ENCODE measurements at places on chromosomes 2 and 18.
A peak's percentile ranks its signal among the peaks of the same experiment; 100 is the strongest.

GRCh38 chr2:233974530-233975071 lies 57.4 kb downstream of the TRPM8 start:
- no peak for DNase-seq

DNA sequence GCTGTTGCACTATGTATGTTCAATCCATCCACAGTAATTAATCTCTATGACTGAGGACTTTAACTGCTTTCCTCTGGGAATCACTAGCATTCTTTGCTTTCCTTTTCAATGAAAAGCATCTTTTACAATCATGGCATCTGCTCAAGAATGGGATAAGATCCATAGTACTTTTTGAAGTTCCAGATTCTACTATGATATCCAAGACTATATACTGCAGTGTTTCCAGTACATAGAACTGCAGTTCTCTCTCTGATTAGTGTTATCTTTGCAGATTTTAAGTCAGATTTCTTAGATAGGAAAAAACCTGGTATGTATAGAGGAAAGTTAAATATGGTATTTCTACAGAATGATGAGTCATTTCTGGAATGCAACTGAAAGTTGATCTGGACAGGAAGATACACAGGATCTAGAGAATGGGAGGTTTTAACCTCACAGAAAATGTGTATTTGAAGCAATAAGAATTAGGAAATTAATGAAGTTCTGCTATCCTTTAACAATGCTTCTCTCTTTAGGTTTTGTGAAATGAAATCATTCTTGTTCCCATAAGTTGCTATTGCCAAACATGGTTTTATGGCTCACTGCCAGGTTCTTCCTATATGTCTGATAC lies 670.7 kb downstream of the ERBB4 start:
- no peak for DNase-seq

- no peak for DNase-seq
Observed at GRCh38 chr18:43719267-43719795, 442.0 kb upstream of the SYT4 start.

GRCh38 chr2:166784296-166784946 lies 103.9 kb upstream of the XIRP2 start:
- no peak for DNase-seq

- peak; percentile 46 for DNase-seq
Observed at GRCh38 chr2:120691410-120691809, 44.3 kb upstream of the GLI2 start.

DNA sequence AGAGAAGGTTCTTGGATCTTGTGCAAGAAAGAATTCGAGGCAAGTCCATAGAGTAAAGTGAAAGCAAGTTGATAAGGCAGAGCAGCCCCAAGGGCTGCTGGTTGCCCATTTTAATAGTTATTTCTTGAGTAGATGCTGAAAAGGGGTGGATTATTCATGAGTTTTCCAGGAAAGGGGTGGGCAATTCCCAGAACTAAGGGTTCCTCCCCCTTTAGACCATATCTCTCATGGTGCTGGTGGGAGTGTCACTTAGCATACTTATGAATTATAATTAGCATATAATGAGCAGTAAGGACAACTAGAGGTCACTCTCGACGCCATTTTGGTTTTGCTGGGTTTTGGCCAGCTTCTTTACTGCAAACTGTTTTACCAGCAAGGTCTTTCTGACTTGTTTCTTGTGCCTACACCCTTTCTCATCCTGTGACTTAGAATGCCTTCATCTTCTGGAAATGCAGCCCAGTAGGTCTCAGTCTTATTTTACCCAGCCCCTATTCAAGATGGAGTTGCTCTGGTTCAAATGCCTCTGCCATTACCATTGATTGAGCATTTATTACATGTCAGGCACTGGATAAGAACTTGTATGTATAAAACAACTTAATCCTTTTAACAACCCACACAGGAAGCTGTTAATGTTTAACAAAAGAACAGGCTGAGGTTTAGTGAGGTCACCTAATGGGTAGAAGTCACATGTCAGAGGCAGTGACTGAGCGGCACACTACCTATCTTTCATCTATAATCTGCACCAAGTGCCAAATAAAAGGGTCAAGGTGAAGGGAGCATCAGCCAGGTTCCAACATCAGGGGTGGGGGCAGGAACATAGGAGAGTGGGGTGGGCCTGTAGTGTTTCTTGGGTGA lies 250.9 kb downstream of the ICOS start:
- no peak for DNase-seq

DNA sequence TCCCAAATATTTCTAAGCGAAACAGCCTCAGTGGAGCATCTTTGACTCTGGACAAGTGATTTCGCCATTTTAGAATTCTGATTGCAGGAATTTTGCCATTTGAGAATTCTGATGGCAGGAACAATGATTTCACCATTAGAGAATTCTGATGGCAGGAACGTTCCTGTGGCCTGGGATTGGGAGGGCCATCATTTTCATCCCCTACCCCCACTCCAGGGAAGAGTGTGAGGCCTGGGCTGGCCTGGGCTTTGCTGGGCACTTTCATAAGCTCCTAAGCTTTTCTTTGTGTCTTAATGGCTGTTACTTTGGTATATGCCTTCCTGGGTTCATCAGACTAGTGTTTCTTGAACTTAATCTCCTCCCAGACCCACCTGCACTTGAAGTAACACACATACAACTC lies 129.3 kb upstream of the EPAS1 start:
- no peak for DNase-seq

- no peak for DNase-seq
Observed at GRCh38 chr2:86489542-86489941, 48.4 kb downstream of the KDM3A start.

GRCh38 chr2:152406836-152407161 lies 71.8 kb downstream of the FMNL2 start:
- DNase-seq = no peak
